ENCODE measurements at places on chromosomes 16 and 17.

GRCh38 chr17:81578038-81578441, 25.9 kb upstream of the FAAP100 start:
- DNase-seq = no peak

DNA sequence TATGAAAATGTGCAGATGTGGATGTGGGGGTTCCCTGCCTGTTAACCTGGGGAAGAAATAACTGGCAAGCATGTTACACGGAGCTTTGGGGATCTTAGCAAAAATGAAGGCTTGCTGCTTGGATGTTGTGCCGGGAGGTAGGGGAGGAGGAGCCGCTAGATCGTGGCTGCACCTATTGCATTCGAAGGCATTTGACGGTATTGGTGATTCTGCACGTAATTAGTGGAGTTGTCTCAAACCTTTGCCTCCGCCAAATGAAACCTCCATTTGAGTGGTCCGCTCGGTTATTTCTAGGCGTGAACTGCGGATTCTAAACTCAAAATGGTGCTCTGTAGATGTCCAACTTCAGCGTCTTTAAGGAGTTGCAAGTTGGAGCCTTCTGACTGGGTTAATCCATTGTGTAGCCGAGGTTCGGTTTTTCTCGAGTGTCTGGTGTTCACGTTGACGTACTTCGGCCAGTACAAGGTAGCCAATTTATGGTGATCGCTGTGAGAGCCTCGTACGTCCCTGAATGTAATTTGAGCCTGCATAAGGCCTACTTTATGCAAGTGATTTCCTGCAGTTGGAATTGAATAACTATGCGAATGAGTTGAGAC, 1.5 kb downstream of the TNRC6C start:
- DNase-seq = peak; percentile 27

- peak; percentile 95 for DNase-seq
These were observed 12.4 kb downstream of the ATP5PD start for GRCh38 chr17:75034236-75034908.

GRCh38 chr16:88655733-88656281, 5.0 kb upstream of the CYBA start:
- DNase-seq = no peak

DNA sequence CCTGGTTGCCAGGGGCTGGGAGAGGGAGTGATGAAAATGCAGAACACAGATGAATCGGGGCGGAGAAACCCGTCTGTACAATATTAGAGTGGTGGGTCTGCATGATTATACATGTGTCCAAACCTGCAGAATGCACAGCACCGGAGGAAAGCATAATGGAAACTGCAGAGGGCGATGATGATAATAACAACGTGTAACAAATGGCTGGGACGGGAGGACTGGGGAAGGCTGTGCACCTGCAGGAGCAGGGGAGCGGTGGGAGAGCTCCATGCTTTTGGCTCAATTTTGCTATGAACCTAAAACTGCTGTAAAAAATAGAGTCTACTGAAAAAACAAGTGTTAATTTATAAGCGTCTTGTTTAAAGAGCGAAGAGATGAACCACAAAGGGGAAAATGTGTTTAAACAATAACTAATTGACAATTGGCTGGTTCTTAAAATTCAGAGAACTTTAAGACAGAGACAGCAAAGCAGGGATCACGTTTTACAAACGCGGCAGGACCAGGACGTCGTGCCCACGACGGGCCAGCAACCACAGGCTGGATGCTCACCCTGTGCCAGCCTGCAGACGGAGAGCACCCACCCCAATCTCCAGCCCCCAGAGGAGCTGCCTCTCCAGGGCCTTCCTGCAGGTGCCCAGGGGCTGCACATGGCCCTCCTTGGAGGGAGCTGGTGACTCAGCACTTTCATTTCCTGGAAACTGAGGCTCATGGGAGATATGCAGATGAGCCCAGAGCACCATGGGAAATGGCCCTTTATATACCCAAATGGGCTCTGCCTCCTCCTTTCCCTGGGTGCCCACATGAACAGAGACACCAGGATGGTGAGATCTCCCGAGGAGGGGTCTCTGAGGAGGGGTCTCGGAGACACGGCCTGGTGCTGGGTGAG, at the start of gene TEX19:
Gene TEX19, plus strand, starts transcription at position 783 of the 886 bp plus-strand sequence. CDS start 2,904 bp downstream, outside the sequence.
- no peak for DNase-seq

DNA sequence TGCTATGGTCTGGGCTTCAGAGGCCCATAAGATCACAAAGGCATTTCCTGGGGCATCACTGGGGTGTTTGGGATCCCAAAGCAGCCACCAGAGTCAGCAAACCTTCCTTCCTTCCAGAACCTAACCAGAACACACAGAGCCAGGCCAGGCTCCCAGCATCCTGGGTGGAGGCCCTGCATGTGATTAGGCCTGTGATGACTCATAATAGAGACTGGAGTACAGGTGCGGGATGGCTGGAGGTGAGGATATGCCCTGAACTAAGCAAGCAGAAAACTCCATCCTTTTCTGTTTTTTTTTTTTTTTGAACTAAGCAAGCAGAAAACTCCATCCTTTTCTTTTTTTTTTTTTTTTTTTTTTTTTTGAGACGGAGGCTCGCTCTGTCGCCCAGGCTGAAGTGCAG, 17.7 kb upstream of the GFOD2 start:
- DNase-seq = no peak

DNA sequence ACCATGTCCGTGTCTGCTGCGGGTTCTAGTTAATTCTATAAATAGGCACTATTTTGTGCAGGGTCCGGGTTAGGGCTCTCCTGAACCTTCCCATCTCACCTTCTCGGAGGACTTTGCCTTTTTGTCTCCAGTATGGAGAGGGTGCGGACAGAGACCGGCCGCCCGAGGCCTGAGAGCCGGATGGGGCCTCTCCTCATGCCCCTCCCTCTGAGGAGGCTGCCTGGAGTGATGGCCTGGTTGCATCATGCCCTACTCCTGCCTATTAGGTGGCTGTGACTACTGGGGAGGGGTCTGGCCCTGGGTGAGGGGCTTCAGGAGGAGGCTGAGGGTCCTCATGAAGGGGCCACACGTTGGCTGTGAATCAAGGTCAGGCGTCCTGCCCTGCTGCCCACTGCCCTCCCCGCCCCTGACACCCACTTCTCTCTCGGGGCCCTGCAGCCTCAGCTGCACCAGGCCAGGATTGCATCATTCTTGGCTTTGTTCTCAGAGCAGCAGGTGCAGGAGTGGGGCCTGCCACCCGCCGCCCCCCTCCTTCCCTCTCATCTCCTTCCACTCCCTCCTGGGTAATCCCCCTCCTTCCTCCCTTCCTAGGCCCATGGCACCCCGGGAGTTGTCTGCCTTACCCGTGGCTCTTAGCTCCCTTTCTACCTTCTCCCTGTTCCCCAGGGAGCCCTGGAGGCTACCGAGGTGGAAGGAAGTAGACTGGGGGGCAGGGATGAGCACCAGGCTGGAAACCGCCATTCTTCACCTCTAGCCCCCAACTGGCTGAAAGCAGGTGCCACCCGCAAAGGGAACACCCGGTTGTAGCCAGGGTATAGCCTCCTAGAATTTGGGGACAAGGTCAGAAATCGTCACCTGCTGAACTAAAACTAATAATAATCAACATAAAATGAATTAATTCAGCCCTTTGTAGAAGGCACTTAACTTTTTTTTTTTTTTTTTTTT, 12.7 kb upstream of the ARHGAP23 start:
- peak; percentile 38 for DNase-seq

- DNase-seq = no peak
These were observed 23.9 kb upstream of the AATK start for GRCh38 chr17:81189670-81190530.

Measured in stimulated activated CD4-positive, alpha-beta T cell treated with anti-CD3 and anti-CD28 coated beads, Interleukin-1b, Interleukin-23, amount 100 ng/mL, for 48 hours (primary cell).